Spleen (tissue), 13 donors: ENCODE measurements at places on chromosomes 7 and 10.

- DNase-seq: no peak
Observed at GRCh38 chr7:70563960-70564359, 568.0 kb upstream of the GALNT17 start.

- peak; percentile 68 for DNase-seq
Observed at GRCh38 chr10:28722065-28722803, 44.9 kb downstream of the BAMBI start.

- no peak for DNase-seq
Observed at GRCh38 chr7:13912715-13913278, 76.7 kb downstream of the ETV1 start.

DNA sequence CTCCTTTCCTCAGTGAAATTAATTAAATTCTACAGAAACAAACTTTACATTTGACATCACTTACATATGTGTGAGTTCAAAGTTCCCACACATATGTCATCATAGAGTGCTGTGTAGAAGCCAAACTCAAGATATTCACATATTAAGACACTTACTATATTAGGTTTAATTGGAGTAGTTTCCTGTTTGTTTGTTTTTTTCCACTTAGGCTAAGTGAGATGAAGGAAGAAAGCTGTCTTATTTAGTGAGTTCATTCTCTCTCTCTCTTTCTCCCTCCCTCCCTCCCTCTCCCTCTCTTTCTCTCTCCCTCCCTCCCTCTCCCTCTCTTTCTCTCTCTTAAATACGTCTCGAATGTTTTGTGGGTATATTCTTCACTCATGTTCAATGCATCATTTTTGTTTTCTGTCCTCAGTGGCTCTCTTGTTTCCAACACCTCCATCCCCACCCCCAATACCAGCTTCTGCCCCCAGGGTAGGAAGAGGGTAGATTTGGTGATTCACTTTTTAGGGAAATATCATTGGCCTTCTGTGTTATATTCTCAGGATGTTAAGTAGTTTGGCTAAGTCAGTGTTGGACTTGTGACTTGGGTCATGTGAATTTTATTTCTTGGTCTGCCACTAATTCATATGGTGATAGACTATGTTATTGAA lies 262.0 kb downstream of the FRMD4A start:
- no peak for DNase-seq

DNA sequence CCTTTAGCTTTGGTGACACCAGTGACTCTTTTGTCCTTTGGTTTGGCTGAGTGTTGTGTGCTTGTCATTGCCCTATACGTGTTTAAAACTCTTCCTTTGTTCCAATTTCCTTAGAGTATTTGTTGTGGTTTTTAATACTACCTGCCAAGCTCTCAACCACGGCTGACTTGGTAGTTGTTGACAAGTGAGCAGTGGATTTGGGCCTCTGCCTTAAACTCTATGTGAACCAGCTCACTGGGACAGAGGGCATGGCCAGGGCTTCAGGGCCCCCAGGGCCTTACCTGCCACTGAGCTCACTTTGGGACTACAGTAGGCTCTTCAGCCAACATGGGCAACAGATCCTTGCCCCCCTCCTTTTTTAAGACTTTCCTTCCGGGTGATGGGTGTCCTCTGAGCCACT lies 9.6 kb upstream of the DMBT1 start:
- no peak for DNase-seq

- no peak for DNase-seq
Observed at GRCh38 chr10:116779076-116779687, 36.8 kb upstream of the HSPA12A start.

- DNase-seq: no peak
Observed at GRCh38 chr7:134196439-134196838, 69.3 kb downstream of the LRGUK start.
